NCI-H748 treated with DMSO at 0.1 percent for 48 hours (cell line): ENCODE measurements at places on chromosomes 3 and 15.

GRCh38 chr15:94359716-94360115 lies 128.4 kb downstream of the MCTP2 start:
- DNase-seq = no peak

DNA sequence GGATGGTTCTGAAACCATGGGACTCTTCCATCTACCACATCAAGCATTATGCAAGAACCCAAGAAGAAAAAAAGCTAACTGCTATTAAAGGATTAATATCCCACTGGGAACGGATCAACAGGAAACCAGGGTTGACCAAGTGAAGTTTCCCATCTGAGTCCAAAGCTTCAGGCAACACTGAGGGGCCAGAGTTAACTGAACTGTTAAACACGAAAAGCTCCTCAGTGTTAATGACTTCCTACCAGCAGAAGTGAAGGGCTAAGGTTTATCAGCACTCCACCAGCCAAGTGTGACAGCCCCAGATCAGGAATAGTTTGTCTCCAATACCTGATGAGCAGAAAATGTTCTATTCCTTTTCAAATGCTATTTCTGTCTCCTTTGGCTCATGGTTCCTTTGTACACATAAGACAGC lies 36.7 kb downstream of the PTPN9 start:
- DNase-seq = no peak

GRCh38 chr3:176611703-176612102 lies 585.6 kb downstream of the TBL1XR1 start:
- no peak for DNase-seq

GRCh38 chr3:149203758-149204157 lies 17.9 kb downstream of the CP start:
- no peak for DNase-seq

DNA sequence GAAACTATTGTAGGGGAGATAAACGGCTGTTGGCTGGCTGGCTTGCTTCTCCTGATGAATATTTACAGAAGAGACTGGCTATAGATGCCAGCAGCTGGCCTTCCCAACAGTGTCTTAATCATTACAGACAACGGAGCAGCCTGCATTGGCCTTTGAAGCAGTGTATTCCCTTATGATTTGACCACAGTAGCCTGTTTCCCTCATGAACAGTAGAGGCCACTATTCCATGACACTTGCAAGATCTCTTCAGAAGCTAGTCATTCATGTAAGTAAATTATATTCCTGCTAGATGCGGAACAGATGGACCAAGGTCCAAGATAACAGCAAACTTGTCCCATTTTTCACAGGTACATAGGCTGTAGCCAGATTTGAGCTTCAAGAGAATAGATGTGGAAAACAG lies 47.3 kb downstream of the TMCO5A start:
- DNase-seq = no peak

DNA sequence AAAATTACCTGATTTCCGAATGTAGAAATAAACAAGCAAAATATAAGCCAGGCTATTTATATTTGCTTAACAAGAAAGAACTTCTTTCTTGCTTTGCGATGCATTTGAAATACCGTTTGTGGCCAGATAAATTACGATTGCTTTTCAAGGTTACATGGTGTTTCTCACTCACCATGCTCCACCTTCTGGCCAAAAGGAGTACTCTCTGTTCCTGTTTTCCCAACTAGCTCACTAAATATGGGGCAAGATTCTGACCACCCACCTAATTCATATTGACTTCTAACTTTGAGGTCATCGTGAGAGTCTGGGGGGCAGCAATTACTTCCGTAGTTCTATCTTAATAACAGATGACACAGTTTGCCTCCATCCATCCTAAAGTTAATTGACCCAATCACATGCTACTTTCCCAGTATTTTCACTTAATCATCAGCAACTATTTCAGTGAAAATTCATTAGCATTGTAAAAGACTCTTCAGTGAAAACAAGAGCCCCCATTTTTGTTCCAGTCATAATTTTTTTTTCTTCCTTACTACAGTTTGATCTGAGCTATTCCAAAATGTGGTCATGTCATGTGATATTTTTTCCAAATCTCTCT lies 25.9 kb downstream of the ACP3 start:
- peak; percentile 40 for DNase-seq

DNA sequence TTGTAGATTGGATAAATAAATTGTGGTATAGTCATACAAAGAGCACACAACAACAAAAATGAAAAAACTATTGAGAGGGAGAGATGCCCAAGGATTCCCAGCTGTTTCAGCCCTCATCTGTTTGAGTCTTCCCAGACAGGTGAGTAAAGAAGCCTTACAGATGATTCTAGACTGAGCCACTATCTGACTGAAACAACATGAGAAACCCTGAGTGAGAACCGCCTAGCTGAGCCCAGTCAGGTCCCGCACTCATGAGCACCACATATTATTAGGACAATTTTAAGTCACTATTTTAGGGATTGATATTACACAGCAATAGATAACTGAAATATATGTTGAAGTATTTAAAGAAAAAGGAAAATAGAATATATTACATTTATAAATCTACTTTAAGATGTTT lies 19.0 kb downstream of the POPDC2 start:
- no peak for DNase-seq

DNA sequence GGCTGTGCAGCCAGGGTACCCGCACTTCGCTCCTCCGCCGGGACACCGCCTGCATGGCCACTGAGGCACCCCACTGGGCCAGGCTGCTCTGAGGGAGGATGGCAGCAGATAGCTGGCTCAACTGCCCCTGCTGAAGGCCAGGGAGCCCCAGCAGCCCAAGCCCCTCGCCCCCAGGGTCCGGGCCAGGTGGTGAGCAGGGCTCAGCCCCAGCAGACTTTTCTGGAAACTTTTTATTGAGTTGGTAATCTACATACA lies 11.5 kb downstream of the PLIN1 start:
- DNase-seq = no peak

DNA sequence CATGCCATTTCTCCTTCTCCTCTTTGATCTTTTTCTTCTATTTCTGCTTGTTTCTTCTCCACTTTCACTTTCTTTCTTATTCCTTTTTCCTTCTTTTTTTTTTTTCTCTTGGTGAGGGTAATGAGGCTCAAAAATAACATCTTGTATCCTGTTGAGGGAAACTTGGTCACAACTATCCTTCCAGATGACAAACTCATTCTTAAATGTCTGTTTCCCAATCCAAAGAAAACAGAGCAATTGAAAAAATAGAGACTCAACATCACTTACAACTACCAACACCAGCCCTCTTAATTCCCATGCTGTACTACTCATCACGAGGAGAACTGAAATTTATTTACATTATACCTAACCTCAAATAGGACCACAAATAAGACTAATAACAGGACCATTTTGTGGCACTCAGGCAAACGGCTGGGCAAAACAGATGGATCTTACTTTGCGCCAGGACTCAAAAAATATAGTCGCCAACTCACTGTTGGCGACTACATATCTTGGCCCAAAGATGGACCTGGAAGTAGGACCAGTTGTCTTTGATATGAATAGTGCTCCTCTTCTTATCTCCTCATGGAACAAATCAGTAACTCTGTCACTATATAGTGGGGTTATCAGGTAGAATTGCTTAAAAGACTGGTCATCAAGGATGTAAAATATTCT lies 343.9 kb downstream of the ZBTB20 start:
- DNase-seq = no peak

- no peak for DNase-seq
These were observed 51.1 kb downstream of the RARB start for GRCh38 chr3:25478964-25479726.

DNA sequence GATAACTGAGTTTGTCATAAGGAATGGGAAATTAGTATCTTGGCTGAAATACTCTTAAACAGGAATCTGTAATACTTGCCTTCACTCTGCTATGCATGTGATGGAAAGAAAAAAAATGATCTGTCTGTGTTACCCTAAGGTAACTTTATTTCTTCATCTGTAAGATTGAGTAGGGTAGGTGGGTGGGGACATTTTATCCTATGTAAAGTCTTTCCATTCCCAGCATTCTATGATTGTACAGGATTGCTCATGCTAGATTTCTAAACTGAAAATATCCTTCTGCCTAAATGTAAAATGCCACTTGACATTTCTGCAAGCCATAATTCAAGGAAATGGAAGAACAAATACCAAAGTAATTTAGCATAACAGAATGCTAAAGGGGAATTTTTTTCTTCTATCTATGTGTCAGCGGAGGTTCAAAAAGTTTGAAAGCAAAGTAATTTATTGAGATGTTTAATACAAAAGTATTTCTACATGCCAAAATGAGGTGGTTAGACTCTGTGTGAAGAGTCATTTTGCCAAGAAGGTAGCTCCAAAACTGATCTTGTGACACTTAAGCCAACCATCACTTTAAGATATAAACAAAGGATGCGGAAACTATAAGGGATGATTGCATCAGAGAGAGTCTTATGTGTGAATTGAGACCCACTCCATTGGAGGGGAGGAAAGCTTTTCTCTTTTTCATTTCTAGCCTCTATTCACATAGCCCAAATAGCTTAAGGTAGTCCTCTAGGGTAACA lies 46.6 kb upstream of the SERPINI2 start:
- no peak for DNase-seq

- peak; percentile 39 for DNase-seq
These were observed 364.0 kb upstream of the RBMS3 start for GRCh38 chr3:28916713-28917499.

DNA sequence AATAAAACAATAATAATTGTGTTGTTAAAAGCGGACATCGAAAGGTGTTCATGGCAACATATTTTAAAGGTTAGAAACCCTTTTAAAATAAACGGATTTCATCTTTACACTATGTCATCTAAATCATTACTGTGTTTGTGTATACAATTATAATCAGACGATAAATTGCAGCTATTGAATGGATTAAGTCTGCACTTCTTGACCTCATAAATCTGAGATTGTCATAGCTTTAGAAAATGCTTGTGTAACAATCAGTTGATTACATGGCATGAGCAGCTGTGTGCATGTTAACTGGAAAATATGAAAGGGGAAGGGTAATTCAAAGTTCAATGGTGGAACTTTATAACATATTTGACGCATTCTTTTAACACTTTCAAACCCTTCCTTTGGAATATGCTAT lies 152.4 kb upstream of the MDFIC2 start:
- DNase-seq = no peak

DNA sequence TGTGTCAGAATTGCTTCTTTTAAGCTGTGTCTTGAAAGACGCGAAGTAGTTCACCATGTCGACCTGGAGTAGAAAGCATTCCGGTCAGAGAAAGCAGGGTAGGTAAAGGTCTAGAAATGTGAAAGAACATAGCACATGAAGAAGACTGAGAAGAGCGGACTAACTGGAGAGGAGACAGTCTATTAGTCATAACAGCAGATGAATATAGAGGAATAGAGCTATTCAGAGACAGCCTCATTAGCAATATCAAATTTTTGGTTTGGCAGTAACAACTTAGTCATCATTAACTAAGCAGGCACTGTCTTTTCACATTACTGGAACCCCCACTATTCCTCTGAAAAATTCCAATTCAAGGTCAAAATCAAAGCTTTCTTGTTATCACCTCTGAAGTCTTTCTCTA lies 678.8 kb downstream of the DIPK2A start:
- no peak for DNase-seq

- no peak for DNase-seq
These were observed 434.5 kb downstream of the MCTP2 start for GRCh38 chr15:94665676-94666441.

DNA sequence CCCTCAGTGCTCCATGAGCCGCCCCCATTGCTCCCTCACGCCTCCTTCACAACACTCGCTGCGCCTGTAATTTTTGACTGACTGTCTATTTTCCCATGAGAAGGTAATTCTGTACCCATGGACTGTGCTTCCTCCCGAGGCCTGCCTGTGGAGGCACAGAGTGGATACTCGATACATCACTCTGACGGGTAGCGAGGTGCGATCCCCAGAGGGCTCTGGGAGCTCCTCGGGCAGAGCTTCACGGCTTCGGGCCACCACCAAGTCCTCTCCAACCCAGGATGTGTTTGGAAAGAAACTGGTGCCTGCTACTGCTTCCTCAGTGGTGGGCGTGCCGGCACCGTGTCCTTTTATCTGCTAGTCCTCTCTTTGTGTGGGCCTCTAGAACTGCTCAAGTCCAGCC lies 108.6 kb upstream of the DLG1 start:
- no peak for DNase-seq

DNA sequence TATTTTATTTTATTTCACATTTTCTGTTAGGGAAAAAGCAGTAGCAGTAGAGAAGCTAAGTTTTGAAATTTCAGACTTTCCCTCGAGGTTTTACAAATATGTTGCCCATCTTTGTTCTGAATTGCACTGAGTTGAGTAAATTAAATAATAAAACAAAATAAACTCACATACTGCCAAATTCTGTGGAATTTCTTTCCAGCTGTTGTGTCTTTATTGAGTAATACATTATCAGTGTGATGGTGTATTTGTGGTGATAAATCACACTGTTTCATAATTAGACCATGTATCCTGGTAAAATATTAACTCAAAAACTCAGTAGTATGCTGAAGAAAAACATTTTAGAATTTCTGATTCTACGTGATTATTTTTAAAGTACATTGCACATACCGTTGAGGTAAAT lies 592.1 kb downstream of the SI start:
- DNase-seq = no peak

DNA sequence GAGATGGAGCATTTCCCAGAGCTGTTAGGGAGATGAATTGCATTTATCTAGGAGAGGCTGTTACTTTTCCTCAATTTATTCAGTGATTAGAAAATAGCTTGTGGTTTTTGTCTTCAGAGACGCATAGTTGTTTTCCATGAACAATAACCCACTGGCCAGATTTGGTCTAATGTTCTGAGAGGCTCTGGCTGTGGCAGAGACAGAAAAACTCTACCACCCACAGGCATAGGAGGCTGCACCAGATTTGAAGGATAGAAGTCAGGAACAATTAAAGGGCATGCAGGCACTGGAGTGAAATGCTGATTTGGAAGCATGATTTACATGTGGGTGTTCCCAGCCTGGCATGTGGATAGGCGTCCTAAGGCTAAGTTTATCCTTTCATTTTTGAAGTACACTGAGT lies 143.5 kb downstream of the NFKBIZ start:
- DNase-seq = no peak

DNA sequence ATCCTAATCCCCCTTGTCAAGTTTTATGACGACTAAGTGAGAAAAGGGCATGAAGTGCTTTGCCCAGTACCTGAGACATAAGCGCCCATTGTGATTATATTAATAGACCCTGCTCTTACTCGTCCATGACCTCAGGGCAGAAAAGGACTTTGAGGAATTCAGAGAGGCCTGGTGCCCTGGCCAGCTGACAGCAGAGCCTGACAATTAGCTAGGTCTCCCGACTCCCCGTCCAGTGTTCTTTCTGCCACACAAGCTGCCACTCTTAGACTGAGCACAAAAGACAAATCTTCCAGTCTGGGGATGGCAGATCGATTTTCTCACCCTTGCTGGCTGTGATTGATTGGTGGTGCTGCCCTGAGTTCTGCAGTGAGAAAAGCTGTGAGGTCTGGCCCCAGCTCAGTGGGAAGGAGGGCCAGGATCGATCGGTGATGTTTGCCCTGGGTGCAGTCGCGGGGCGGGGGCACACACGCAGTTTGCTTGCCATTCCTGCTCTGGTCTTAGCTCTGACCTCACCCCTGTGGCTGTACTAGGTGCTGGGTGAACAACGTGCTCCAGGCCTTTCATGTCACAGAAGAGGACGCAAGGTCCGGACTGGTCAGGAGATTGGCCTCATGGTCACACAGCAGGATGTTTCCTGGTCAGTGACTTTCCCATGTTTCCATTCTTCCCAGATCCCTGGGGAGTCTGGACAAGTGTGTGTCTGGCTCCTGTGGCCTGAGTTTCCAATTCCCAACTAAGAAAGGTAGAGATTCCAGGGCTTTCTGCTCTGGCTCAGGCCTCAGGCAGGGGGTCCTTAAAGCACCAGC lies 67.4 kb upstream of the TLE3 start:
- DNase-seq = no peak
